Activated CD4-positive, alpha-beta T cell treated with anti-CD3 and anti-CD28 coated beads, Interleukin-2, amount 50 U/mL, for 24 hours (primary cell): ENCODE measurements at places on chromosomes 6 and 20.

DNA sequence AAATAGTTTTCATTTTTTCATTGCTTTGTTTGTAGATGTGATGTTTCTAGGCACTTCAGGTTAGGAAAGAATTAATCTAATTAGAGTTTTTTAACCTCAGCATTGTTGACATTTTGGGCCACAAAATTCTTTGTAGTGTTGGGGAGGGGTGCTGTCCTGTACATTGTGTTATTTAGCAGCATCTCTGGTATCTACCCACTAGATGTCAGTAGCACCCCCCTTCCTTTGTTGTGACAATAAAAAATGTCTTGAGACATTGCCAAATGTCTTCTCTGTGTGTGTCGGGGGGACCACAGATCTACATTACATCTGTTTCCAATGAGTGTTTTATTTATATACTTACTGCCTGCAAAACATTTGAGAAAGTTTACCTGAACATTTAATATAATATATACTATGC lies 45.6 kb downstream of the EYA4 start:
- no peak for DNase-seq

DNA sequence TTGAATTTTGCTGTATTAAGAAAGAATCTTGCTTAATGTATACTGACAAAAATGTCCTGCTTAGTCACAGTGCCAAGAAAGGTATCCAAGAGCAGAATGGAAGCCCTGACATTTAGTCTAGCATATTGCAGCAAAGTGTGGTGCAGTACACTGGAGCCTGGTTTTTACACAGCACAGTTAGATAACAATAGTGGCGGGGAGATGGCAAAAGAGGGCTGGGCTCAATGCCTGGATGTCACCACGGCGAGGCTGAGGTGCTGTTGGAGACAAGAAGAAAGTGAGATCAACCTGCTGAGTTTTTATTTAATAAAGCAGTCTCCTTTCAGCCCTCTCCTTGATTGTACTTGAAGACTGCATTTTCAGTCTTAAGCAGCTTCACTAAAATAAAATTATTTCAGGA lies 426.0 kb downstream of the LMBRD1 start:
- no peak for DNase-seq

DNA sequence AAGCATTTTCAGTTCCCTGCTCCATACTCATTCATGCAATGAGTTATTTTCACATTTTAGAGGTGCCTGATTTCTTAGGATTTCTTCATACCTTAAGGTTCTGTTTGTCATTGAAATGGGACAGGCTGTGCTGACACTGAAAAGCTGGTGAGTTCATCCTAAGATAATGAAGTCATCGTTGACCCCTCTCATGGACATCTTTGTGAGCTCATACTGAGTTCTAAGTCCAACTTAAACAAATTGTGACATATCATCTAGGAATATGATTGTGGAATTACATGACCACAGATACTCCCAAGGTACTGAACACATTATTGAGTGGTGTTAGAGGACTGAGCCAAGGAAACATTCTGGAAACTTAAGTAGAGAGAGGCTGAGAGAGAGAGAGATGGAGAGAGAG lies 224.8 kb upstream of the JAG1 start:
- no peak for DNase-seq

- DNase-seq, result no peak
Measured at GRCh38 chr6:143015300-143015706, 45.4 kb upstream of the AIG1 start.

DNA sequence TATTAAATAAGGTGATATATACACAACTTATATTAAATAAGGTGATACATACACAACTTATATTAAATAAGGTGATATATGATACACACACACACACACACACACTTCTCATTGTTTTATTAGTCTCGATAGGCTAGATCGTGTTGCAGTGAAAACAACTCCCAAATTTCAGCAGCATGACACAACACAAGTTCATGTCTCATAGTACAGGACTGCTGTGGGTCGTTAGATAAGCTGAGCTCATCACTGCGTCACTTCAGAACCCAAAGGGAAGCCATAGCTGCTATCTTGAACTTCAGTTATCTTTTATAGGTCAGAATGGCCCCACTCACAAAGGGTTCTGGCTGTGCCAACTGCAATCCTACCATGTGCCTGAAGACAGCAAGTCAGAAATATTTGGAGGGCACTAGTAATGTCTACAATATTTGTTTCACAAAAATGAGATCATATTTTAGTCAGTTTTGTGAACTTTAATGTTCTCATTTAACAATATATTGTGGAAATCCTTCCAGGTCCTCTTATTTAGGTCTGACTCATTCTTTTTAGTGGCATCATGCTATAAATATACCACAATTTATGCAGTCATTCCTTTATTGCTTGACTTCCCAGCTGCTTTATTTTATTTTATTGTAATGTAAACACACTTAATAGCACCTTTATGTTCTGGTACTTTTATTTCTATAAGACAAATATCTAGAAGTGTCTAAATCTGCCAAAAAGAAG lies 290.2 kb downstream of the PHACTR1 start:
- no peak for DNase-seq

DNA sequence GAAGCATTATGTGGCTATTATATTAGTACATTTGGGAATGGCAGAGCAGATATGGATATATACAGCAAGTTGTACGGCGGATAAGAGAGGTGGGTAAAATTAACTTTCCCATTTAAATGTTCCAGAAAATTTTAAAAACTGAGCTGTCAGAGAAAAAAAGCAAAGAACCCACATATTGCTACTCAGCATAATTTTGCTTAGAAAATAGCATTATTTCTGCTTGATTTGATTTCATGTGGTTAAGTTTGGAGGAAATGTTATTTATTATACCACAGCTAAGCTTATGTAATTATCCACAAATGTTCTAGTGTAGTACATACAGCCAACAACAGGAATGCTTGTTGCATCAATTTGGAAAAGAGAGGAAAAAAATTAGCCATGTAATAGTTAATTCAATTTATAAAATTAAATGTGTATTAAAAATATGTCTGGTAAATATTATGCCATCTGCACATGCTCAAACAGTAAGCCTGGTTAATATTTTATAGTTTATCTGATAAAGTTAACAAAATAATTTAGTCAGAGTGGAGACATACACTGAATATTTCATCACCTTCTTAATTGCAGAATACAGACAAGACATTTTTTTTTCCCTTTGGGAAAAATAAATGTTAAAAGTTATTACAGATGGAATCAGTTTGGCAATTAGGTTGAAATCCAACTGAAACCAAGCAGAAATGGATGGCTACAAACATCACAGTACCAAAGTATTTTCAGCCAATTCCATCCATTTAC lies 172.1 kb upstream of the ID4 start:
- no peak for DNase-seq

DNA sequence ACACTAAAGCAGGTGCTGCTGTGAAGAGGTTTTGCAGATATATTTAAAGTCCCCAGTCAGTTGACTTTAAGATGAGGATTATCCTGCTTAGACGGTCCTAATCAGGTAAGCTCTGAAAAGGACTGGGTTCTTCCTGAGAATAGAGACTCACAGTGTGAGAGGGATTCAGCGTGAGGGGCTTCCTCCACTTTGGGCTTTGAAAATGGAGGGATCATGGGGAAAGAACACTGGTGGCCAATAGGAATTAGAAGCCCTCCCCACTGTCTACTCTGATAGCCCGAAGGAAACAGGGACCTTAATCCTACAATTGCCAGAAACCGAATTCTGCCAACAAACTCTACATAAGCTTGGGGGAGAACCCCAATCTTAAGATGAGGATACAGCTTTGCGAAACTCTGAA lies 29.7 kb upstream of the HLA-G start:
- DNase-seq, result no peak

- DNase-seq, result no peak
Measured at GRCh38 chr6:134925800-134926199, 24.1 kb downstream of the ALDH8A1 start.

DNA sequence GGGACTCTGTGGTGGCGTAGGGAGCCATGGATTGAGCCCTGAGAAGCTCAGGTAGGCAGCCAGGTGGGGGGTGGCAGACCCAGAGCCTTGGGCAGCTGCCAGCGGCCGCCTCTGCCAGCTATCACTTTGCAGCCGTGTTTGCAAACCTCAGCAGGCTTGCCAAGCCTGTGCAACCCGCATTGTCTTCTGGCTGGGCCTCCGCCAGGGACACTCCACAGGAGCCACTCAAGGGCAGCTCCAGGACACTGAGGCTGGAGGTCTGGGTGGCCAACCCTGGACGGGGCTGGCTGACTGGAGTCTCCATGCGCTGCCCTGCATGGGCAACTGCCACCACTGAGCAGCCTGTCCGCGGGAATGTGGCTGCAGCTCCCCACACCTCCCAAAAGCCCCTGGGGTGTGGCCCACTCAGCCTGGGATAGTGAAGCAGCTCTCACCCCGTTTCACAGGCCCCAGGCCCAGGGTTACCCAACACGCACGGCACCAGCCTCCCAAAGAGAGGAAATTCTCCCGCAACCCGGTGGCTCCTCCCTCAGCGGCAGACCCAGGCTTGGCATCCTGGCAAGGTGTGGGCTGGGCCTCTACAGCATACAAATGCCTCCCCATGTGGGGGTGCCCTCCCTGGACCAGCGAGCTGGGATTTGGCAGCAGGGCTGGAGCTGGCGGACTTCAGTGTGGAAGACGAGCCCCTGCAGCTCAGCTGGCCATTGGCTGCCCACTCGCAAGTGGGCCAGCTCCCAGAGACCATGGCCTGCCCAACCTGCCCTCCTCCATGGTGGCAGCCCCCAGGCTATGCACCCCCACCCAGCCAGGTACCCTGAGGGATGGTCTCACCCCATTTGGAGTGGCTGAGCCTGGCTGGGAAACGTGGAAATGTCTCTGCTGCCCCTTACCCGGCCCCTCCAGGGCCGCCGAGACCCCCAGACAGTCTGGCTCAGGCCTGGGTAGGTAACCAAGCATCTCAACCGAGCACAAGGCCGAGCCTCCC lies 2.9 kb downstream of the CHRNA4 start:
- DNase-seq, result no peak

- no peak for DNase-seq
Measured at GRCh38 chr20:717271-717670, 41.7 kb upstream of the SCRT2 start.
